ENCODE measurements at places on chromosomes 2 and 18.

DNA sequence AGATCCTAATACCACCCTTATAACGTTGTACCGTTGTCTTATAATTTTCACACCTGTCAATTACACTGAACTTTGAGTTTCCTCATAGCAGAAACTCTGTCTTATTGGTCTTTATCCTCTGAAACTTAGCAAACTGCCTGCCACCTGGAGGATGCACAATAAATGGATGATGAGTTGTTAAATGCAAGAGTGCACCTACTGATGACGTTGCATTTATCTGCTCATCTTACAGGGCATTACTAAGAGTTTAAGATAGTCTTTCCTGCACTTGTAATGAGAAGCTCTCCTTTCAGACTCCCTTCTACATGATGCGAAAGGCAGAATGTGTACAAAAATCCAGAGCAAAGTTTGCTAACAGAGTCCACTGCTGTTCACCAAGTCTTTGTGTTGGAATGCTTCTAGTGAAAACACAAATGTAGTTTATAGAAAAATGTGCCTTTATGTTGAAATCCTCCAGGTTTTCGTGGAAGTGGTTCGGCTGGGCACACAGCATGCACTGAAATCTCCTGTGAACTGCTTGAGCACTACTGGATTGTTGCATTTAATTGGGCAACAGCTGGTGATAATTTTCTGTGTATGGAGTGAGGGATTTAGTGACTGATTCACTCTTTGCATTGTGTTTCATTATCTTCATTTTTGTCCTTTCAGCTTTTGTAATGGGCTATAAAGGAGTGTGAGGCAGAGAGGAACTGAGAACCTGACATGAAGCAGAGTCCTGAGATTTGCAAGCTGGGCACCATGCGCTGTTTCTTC, 665.8 kb upstream of the ID2 start:
- DNase-seq = no peak

- DNase-seq = no peak
Measured at GRCh38 chr18:24570716-24571115, 110.3 kb downstream of the HRH4 start.

- no peak for DNase-seq
Measured at GRCh38 chr2:164812378-164812777, 29.2 kb downstream of the COBLL1 start.

GRCh38 chr2:177314722-177315264, 50.3 kb upstream of the NFE2L2 start:
- no peak for DNase-seq

DNA sequence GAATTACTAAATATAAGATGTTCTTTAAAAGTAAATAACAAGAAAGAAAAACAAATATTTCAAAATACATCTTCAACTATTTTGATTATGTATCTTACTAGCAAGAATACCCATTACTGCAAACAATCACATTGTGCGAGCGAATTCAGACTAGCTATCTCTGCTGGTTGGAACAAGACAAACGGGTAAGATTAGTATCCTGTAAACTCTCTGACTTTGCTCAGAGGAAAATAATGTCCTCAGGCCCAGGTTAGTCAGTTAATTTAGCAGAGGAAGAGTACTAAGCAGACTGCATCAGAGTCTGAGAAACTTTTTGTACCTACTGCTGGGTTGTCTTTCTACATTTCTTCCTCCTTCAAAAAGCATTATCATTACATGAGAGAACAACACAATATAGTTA, 50.4 kb upstream of the MCM6 start:
- no peak for DNase-seq

- DNase-seq = no peak
Measured at GRCh38 chr18:76374330-76375281, 120.4 kb downstream of the ZNF516 start.

DNA sequence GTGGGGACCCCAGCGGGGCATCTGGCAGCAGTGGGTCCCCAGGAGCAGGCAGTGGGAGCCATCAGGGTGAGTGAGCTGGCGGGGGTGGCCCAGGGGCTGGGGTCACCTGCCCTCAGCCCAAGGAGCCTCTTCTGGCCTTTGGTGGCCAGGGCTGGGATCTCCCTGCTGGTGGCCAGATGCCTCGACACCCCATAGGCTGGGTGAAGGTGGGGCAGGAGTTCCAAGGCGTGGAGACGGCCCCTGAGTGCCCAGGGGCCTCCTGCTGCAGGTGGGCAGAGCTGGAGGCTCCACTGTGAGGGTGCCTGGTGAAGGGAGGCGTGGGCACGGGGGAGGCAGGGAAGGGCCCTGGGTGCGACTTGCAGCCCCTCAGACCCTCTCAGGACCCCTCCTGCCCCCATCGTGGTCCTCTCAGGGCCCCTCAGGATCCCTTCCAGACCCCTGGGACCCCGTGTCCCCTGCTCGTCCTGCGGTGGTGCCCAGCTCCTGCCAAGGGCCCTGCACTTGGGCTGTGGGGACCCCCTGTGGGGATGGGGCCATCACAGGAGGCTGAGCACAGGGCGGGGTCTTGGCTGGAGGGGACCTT, 5.0 kb upstream of the GPR35 start:
- DNase-seq = no peak

DNA sequence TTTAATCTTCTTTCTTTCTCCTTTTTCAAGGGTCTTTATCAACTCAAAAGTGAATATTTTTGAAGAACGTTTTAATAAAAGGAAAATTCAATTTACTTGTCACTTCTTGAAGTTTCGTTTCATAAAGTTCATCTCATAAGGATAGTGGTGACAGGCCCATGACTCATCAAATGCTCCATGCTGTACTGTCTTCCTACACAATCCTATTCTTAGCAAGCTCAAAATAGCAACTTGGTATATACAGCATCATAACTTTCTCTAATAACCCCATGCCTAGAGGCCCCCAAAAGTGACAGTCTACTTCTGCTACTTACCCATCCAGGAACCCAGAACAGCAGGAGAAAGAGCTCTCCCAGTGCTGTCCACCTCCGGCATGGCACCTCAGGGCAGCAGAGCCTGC, 7.7 kb downstream of the FBXO15 start:
- no peak for DNase-seq

- no peak for DNase-seq
Measured at GRCh38 chr2:71252862-71253261, 26.0 kb upstream of the PAIP2B start.

DNA sequence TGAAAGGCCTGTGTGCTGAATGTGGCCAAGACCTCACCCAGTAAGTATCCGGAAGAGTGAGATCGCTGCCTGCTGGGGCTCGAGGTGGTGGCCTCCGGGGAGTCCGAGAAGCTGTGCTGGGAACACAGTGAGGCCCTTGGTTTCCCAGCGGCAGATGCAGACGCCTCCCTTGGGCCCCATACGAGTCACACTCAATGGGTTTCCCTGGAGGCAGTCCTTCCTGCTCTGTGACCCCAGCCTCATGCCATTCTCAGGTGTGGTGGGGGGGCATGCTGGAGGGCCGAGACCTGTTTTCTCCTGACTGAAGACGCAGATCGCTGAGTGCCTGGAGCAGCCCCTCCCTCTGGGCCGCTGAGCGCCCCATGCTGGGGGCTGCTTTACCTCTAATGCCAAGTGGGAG, 15.7 kb downstream of the CTDP1 start:
- DNase-seq = no peak

- peak; percentile 57 for DNase-seq
Measured at GRCh38 chr18:8525692-8526091, 83.5 kb upstream of the RAB12 start.

GRCh38 chr2:211903961-211904360, 634.6 kb downstream of the ERBB4 start:
- no peak for DNase-seq

DNA sequence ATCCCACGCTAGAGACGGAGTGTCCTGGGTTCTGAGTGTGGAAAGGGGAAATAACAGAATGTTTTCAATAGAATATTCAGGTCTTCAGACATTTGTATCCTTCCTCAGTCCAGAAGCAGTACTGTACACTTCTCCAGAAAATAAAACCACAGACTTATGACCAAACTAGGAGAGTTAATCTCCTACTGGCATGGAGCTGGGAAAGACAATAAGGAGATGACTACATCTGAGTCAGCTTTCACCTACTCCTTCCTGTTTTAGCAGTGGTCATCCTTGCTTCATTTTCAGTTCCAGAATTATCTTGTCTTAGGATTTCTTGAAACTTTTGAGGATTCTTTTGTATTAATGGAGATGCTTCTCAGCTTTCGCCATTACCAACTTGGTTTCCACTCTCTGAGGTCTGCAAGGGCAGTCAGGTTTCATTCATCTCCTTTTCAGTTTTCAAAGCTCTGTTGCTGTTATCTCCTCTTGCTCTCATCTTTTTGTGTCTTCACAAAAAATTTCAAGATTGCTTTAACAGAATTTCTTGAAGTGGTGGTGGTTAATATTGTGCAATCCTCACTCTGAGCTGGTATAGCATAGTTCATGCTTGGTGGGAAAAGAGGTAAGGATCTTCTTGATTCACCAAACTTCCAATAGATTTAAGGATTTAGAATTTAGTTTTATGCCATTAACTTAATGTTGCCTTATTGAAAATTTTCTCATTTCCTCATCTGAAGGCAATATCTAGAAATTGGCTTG, 23.7 kb upstream of the NR4A2 start:
- no peak for DNase-seq

- DNase-seq = no peak
Measured at GRCh38 chr2:109726379-109727270, 67.5 kb upstream of the RGPD5 start.

- no peak for DNase-seq
Measured at GRCh38 chr2:1166976-1167375, 216.3 kb downstream of the SNTG2 start.

GRCh38 chr2:62505750-62506420, at the start of gene TMEM17:
Gene TMEM17, minus strand, starts transcription at chr2:62506195. Its CDS starts 66 bp downstream, at chr2:62506129.
- peak; percentile 88 for DNase-seq

DNA sequence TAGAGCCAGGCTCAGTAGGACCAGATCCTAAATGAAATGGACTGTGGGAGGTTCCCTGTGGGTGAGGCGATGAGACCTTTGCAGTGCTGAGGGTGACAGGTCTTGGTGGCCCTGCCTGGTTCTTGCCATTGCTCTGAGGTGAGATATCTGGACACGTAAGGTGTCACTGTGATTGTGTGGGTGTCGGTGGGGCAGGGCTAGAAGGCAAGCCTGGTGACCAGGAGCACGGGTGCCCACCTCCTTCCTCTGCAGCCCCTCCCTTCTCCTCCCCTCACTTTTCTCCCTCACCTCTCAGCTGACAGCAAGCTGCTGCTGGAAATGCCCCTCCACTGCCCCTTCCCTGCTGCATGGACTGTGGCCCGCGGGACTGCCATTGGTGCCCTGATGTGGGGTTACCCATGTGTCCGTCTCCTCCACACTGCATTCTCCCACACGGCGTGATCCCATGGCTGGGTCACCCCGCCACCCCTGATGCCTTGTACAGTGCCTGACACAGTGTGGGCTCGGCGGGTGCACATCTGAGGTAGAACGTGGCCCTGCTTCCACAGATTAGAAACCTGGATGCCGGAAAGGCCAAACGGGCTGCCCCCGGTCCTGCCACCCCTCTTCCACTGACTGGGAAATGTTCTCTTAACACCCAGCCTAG, 55.6 kb upstream of the FOSL2 start:
- DNase-seq = no peak
